Stimulated activated CD8-positive, alpha-beta memory T cell treated with anti-CD3 and anti-CD28 coated beads, Interleukin-4, amount 100 ng/mL, for 1 hour (primary cell): ENCODE measurements at places on chromosomes 7 and 10.

- no peak for DNase-seq
These were observed 323.8 kb downstream of the GPR158 start for GRCh38 chr10:25498645-25499044.

DNA sequence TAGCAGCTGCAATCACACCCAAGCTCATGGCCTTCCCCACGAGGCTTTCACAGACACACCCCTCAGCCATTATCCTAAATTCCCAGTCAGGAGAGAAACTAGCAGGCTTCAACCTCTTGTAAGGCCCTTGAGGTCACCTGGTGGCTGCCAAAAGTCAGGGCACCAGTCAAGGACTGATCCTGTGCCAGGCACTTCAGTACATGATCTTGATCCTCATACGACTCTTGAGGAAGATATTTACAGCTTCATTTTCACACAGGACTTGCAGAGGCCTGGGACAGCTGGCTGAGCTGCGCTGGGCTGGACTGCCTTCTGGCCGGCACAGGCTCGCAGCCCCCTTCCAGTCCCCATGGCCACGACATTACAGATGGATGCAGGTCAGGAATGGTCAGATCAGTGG is 8.8 kb downstream of the PDAP1 start:
- no peak for DNase-seq

DNA sequence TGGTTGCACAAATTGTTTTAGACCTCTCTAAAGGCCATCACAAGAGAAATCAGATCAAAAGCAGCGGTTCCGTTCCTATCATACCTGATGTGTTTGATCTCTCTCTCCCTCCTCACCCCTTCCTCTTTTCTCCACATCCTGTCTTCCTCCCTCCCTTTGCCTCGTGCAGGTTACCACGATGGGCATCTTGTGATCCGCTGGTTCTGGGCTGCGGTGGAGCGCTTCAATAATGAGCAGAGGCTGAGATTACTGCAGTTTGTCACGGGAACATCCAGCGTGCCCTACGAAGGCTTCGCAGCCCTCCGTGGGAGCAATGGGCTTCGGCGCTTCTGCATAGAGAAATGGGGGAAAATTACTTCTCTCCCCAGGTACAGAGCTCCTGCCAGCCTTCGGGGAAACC is 28.5 kb upstream of the STK17A start:
- DNase-seq, result no peak

DNA sequence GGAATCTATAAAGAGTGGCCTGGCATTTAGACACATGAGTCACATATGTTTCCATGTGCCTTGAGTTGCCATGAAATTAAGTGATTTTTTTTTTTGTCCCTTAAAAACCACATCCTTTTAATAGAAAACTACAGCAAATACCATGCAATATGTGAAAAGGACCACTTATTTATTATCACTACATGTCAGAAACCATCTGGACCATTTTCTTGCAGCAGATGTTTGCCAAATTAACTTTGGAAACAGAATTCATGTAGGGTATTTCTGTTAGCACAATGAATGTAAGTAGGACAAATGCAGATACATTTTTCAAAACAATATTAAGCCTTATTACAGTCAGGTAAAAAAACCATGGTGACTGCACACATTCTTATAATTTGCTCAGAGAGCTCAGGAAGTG is 230.6 kb downstream of the REEP3 start:
- DNase-seq, result no peak

DNA sequence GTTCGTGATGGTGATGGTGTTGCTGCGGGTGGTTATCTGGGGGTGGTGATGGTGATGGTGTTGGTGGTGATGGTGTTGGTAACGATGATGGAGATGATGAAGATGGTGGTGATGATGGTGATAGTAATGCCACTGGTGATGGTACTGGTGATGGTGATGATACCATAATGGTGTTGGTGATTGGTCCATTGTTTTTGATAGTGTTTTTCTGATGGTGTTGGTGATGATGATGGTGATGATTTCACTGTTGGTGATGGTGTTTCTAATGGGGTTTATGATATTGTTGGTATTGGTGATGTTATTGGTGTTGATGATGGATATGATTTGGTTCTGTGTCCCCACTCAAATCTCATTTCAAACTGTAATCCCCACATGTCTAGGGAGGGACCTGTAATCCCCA is 51.7 kb upstream of the PITRM1 start:
- no peak for DNase-seq

GRCh38 chr7:30363778-30364563 is 79.6 kb downstream of the ZNRF2 start:
- DNase-seq, result no peak

- DNase-seq, result no peak
These were observed 150.9 kb downstream of the UBE2H start for GRCh38 chr7:129801882-129802281.

- no peak for DNase-seq
These were observed 35.5 kb downstream of the CAV1 start for GRCh38 chr7:116560021-116560970.

DNA sequence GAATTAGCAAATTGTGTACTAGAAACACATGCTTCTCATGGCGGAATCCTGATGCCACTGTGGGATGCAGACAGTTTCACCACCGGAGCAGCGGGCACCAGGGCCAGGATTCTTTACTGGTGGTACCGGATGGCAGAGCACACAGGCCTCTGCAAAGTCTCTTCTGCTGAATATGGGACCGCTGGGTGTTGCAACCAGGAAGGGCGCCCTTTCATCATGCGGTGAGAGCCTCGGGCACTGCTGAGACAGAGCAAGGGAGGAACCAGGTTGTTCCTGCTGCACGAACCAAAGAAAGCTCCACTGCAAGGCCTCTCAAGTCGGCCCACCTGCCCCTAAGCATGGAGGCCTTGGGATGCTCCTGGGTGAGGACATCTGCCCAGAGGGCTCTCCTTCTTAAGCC is 57.0 kb upstream of the NMT2 start:
- DNase-seq, result no peak

- no peak for DNase-seq
These were observed 23.9 kb downstream of the KLF6 start for GRCh38 chr10:3761021-3761686.

DNA sequence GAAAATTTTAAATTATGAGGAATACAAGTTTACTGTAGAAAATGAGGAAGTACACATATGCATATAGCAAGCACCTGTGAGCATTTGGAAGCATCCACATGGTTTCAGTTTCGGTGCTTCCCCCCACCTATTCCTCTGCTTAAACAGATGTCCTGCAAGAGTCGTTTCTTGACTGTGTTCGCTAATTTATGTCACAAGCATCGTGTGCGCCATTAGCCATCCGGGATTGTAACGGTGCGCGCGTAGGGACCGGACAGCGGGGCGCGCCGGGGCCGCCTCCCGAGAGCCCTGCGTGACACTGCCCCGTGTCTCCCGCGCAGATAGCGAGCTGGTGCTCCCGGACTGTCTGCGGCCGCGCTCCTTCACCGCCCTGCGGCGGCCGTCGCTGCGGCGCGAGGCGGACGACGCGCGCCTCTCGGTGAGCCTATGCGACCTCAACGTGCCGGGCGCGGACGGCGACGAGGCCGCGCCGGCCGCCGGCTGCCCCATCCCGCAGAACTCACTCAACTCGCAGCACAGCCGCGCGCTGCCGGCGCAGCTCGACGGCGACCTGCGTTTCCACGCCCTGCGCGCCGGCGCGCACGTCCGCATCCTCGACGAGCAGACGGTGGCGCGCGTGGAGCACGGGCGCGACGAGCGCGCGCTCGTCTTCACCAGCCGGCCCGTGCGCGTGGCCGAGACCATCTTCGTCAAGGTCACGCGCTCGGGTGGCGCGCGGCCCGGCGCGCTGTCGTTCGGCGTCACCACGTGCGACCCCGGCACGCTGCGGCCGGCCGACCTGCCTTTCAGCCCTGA is 90.9 kb downstream of the NEURL1 start:
- peak; percentile 8 for DNase-seq

DNA sequence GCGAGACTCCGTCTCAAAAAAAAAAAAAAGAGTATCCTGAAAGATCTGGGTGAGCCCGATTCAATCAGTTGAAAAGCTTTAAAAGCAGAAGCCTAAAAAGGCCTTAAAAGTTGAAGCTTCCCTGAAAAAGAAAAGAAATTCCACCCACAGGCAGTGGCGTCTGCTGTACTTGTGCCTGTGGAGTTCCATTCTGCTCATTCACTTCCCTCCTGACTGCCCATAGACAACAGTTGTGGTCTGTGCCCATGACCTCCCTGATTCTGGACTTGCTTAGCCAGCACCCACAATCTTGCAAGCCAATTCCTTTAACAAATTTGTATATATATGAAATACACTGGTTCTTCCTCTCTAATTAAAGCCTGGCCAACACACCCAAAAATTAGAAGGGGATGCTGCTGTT is 141.7 kb downstream of the DLG5 start:
- DNase-seq, result no peak

GRCh38 chr10:112370424-112370819 is 3.5 kb upstream of the ACSL5 start:
- DNase-seq, result no peak

- no peak for DNase-seq
These were observed 309.2 kb upstream of the ZMIZ1 start for GRCh38 chr10:78759456-78760120.

GRCh38 chr10:113982296-113982695 is 61.4 kb upstream of the ADRB1 start:
- no peak for DNase-seq

GRCh38 chr10:125144693-125145623 is 15.4 kb downstream of the CTBP2 start:
- DNase-seq, result no peak

GRCh38 chr7:137354396-137354795 is 10.9 kb upstream of the PTN start:
- DNase-seq, result no peak

- no peak for DNase-seq
These were observed 38.1 kb downstream of the ADRA2A start for GRCh38 chr10:111114758-111115500.

DNA sequence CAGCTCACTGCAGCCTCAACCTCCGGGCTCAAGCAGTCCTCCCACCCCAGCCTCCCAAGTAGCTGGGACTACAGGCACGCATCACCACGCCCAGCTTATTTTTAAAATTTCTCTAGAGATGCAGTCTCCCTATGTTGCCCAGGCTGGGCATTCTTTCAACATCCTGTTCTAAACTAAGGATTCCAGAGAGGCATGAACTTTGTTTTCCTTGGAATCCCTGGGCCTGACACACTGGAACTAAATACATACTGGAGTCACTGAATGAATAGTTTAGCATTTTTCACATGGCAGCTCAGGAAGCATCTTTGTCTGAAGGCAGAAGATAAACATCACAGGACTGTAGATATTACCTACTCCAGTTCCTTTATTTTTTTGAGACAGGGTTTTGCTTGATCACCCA is 108.7 kb downstream of the ITIH5 start:
- DNase-seq, result no peak

GRCh38 chr10:93754761-93755160 is 3.0 kb upstream of the LGI1 start:
- DNase-seq, result no peak

- no peak for DNase-seq
These were observed 421.5 kb upstream of the LRGUK start for GRCh38 chr7:133705596-133705995.

- no peak for DNase-seq
These were observed 629.8 kb upstream of the ADARB2 start for GRCh38 chr10:2367083-2367482.

DNA sequence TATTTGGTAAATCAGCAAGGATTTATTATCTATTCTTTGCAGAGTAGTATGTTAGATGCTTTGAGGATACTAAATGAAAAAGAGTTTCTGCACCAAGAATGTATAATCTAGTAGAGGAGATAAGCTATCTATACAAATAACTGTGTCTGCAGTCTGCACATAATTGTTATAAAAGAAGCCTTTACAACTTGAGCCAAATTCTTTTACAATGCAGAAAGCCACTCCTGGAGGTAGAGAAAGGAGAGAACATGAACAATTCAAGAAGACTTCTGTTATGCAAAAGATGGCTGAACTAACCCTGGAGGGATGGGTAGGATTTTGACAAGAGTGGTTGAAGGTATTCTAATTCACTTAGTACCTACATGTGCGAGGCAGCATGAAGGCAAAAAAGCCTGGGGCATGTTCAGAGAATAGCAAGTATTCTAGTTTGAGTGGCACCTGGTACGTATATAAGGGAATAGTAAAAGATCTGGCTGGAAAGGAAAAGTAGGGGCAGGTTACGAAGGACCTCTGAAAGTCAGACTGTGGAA is 251.1 kb upstream of the KAT6B start:
- no peak for DNase-seq

DNA sequence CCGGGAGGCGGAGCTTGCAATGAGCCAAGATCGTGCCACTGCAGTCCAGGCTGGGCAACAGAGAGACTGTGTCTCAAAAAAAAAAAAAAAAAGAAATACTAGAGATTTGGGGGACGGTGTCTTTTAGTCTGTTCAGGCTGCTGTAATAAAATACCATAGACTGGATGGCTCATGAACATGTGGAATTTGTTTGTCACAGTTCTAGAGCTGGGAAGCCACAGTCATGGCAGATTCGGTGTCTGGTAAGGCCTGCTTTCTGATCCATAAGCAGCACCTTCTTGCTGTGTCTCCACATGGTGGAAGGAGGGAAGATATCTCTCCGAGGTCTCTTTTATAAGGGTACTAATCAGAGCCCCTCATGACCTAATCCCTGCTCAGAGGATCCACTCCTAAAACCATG is 102.7 kb upstream of the MKLN1 start:
- DNase-seq, result no peak

DNA sequence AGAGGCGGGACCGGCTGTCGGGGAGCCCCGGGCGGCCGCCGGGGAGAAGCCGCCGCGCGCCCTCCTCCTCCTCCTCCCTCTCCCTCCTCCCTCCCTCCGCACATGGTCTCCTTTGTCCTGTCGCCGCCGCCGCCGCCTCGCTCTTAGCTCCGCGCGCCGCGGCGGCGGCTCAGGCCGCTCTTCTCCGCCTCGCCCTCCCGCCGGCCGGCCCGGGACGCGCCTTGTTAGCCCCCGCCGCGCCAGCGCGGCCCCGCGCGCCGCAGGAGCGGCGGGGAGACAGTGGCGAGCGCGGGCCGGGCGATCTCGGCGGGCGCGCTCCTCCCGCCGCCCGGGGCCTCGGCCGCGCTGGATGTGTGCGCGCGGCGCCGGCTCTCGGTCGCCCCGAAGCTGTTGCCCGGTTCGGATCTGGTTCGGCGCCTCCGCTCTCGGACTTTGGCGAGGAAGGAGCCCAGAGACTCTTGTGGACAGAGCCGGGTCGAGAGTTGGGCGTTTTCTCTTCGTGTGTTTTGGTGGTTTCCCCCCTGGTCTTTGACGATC is 437.4 kb upstream of the GALNT17 start:
- DNase-seq, result no peak

DNA sequence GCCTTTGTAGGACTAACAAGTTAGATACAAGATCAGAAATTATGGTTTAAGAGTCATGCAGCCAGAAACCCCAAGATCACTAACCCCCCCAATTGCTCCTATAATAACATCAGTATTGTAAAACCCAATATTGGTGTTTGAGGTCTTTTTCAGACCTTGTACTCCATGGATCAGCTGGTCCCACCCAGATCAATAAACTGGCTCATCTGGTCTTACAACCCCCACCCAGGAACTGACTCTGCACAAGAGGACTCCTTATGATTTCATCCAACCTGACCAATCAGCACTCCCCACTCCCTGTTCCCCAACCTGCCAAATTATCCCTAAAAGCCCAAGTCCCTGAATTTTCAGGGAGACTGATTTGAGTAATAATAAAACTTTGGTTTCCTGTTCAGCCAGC is 6.4 kb upstream of the GSAP start:
- DNase-seq, result no peak
